ENCODE measurements at places on chromosomes 5 and 9.

- DNase-seq: no peak
These were observed 90.6 kb upstream of the CXCL14 start for GRCh38 chr5:135669416-135669815.

- no peak for DNase-seq
These were observed 94.0 kb upstream of the PTPRD start for GRCh38 chr9:10706788-10707187.

GRCh38 chr5:8844206-8844605 is 701.7 kb downstream of the SEMA5A start:
- no peak for DNase-seq

DNA sequence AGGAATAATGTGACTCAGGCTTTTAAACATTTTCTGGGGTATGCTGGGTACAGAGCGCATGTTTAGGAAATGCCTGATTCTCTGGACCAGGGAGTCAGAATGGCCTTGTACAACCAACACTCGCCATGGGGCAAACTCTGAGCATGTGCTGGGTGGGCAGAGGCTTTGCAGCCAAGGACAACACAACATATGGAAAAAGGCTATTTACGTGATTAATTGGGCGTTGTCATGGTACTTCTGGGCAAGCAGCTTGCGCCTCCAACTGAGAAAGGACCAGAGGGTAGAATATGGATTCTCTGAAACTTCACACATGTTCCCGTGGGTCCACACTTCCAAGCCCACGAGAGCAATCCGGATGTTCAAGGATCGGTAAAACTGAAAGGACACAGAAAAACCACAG is 49.1 kb downstream of the NIPAL4 start:
- no peak for DNase-seq

DNA sequence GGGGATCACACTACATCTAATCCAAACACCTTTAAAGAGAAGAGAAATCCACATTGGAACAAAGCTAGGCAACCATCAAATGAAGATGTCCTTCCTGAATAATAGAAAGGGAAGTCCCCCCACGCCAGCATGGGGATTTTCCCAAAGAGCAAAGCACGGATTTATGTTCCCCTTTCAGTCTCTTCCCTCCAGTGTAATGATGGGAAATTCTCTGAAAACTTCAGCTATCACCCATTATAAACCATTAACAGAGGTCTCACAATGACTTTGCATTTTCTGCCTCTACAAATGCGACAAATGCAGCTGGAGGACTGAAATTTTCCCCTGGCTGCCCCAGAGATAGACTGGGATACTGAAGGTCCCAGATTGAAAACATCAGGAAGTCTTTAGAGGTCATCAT is 368.7 kb downstream of the EFNA5 start:
- no peak for DNase-seq
